Fibroblast of upper back skin (primary cell): ENCODE measurements at places on chromosomes 16 and 17.

DNA sequence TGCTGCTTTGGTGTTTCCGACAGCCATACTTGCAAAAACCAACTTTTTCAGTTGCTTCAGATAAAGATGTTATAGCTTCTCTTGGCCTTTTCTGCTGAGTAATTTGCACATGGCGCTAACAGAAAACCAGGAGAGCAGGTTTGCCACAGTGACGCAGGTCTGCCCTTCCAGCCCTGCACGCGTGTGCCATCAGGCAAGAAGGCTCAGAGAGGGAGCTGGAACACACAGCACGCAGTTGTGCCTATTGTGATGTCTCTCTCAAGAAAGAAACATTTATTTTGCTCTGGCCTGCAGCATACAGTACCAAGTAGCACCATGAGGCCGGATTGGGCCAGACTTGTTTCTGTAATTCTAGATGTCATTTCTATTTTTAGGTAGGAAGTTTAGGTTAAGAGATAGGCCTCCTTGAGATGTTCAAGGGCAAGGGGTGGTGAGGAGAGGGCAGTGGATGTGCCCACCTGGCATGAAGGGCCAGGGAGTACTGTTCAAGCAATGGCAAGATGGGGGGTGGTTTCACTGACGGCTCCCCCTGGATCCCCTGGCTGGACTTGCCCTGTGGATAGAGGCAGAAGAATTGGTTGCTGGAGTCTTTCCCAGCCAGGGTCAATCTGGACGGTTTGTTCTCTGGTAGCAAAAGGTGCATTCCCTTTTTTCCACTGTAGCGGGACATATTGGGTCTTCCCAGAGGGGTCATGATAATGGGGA is 1.9 kb downstream of the CBX2 start:
- no peak for DNase-seq

GRCh38 chr17:18070861-18071340 is 16.8 kb upstream of the DRG2 start:
- DNase-seq, result peak; percentile 50

- DNase-seq, result peak; percentile 40
These were observed 5.8 kb downstream of the CACNA1H start for GRCh38 chr16:1158456-1159324.

DNA sequence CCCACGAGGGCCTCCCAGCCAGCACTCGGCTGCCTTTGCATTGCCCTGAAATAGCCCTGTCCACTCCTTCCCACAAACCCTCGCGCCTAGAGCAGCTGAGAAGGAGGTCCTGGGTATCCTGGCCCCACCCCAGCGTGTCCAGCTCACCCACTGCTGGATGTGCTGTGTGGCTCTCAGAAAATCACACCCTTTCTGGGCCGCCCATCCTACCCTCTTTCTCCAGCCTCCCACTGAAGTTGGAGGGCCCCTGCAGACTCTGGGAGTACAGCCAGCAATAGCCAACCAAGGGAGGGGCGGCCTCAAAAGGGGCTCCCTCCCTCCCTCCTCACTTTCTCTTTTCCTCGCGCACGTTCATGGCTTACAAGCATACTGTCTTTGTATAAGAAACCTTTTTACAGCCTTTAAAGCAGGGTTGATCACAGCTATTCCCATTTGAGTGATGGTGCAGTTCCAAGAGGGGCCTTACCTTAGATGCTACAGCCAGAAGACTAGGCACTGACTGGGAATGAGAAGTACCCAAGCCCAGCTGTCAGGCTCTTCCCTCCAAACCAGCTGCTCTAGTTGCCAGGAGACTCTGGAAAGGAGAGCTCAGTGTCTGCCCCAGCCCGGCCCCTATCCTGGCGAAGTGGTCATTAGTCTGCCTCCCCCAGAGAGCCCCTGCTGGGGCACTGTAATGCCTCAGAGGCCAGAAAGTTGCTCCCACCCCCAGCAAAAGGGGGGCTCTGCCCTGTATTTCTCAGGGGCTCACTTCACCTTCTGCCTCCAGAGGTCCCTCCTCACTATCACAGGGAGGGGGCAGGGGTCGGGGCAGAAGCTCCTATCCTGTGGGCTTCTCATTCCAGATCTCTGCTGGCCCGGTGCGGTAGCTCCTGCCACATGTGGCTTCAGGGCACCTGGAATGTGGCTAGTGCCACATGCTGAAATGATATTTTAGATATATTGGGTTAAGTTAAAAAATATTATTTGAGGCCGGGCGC is 38.1 kb downstream of the DCAKD start:
- no peak for DNase-seq

- no peak for DNase-seq
These were observed 127.9 kb upstream of the CDH11 start for GRCh38 chr16:65249768-65250167.

- no peak for DNase-seq
These were observed 759 bp downstream of the ASPHD1 start for GRCh38 chr16:29900888-29901606.

- no peak for DNase-seq
These were observed 1.9 kb downstream of the PRKCB start for GRCh38 chr16:23837553-23838308.

DNA sequence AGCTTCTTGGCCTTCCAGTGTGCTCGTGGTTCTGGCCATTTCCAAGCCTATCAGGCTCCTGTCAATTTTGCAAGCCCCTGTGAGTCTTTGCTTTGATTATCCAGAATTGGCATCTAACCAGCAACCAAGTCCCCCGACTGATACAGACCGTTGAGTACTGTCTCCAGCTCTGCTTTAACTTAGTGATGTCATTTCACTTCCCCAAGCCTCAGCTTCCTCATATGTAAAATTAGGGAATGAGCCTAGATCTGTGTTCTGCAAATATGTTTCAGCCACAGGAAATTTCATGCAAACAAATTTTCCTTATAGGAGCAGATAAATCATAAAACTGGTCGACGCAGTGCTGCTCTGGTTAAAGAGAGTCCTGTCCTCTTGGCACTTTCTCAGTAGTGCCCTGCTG is 60.1 kb upstream of the WSB1 start:
- no peak for DNase-seq

GRCh38 chr16:65386672-65387071 is 264.8 kb upstream of the CDH11 start:
- no peak for DNase-seq

GRCh38 chr17:46950997-46951621 is 27.9 kb downstream of the RPRML start:
- no peak for DNase-seq

DNA sequence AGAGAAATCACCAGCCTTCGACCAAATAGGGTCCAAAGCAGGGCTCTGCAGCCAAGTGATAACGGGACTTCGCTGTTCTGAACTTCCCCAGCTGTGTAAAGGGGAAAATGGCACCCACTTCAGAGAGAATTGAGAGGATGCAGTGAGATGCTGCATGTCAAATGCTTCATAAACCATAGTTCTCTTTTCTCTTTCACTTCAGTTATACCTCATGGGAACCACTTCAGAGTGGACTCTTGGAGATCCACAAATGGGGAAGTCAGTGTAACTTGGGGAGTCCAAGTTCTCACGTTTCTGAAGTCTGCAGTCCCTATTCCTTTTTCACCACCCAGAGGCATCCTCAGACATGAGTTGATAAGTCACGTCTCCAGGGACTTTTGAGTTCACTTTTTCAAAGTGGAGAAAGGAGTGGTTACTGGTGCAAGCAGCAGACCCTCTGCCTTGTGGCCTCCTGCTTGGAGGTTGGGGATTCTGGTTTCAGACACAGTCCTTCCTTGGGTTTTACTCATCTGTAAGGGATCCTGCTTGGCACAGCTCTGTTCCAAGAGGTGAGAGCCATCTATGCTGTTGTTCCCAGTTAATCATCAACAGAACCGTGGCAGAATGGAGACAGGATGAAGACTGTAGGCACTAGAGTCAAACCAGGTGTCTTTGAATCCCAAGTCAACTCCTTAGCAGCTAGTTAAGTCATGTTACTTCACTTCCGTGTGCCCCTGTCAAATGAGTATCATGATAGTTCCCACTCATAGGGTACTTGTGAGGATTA is 123.4 kb upstream of the NOL11 start:
- no peak for DNase-seq

- no peak for DNase-seq
These were observed 1.0 kb downstream of the UTP4 start for GRCh38 chr16:69133373-69133954.

- no peak for DNase-seq
These were observed 19.0 kb downstream of the CBFA2T3 start for GRCh38 chr16:88957887-88958577.

- no peak for DNase-seq
These were observed 176.4 kb upstream of the MYOCD start for GRCh38 chr17:12489325-12489724.

DNA sequence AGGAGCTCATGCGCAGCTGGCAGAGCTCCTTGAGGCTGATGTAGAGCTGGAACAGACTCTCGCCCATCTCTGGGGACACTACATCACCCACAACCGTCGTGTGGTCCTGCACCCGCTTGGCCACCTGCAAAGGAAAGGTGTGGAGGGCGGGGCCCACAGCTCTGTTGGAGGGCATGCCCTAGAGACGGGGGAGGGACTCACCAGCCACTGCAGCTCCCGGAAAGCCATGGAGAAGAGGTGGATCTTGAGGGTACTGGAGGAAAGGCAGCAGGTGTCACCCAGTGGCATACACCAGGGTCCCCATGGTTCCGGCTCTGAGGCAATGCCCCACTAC is 8.6 kb downstream of the UNC13D start:
- DNase-seq, result no peak

GRCh38 chr17:51419476-51419875 is 159.1 kb downstream of the UTP18 start:
- no peak for DNase-seq

DNA sequence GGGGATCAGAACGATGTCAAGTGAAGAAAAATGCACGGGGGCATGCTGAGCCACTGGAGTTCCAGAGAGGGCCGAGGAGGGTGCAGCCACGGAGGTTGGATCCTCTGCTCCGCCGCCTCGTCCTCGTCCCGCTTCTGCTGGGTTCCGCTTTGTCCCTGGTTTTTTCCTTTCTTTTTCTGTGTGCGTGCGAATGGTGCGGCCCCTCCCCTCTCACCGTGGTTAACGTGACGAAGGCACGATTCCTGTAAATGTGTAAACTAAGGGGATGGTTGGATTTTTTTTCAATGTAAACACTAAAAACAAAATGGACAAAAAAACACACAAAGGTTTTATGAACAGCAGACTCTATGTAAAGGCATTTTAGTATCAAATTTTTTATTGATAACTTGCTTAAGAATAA is 46.7 kb downstream of the ACTG1 start:
- no peak for DNase-seq

GRCh38 chr17:53719229-53719628 is 103.5 kb upstream of the KIF2B start:
- DNase-seq, result peak; percentile 55

DNA sequence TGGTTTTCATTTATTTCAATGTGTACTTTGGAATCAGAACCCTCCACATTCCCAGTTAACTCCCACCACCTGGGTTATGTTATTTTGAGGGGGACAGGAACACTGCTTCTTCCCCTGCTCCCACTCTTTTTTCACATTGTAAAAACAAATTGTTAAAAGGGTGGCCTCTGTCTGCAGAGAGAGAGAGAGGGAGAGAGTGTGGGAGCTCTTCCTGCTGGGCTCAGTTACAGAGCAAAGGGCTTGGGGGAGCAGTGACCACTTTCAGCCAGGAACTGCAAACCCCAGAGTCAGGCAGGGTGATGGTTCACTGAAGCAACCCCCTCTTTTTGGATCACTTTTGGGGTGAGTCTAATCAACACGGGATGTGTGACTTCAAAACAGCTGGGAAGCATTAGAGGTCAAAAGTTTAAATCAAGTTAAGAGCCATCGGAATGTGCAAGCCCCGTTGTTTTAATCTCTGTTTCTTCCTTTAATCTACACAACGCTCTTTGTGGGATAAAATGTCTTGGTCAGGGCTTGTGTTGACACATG is 577.0 kb upstream of the CDH11 start:
- DNase-seq, result peak; percentile 68

DNA sequence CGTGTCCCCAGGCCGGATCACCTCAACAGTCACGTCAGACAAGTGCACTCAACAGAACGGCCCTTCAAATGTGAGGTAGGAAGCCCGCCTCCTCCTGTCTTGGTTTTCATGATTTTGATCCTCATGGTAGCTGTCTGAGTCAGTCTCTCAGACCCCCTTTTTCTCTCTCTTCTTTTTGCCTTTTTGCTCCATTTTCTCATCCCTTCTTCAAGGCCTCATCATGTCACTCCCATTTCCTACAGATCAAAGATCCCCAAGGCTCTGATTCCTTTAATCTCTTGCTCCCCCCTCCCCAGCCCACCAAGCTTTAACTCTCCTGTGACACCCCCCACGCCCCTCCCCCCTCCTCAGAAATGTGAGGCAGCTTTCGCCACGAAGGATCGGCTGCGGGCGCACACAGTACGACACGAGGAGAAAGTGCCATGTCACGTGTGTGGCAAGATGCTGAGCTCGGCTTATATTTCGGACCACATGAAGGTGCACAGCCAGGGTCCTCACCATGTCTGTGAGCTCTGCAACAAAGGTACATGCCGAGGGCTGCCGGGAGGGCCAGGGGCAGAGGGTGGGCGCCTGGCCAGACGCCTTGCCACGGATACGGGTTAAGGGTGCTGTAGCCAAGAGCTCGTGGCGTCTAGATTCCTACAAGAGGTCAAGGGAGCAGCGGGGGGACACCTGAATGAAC is 2.0 kb downstream of the MAZ start:
- no peak for DNase-seq

- no peak for DNase-seq
These were observed 65.6 kb downstream of the XYLT1 start for GRCh38 chr16:17404941-17405689.

- DNase-seq, result no peak
These were observed 434 bp downstream of the CEMP1 start for GRCh38 chr16:2530629-2531318.

DNA sequence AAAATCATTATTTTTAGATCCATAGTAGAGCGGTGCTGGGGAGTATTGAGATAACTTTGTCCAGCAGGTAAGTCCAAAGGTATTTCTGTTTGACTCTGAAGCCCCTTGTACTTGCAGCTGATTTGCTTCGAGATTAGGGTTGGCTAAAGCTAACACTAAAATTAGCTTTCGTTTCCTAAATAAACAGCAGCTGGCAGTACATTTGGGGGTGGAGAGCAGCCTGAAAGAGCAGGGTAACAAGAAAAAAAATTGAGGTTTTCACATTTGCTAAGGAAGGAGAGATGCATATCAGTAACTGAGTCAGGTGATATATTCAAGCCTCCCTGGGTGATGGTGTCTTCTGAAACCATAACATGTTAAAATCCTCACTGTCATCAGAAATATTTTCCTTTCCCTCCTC is 37.4 kb upstream of the TMC5 start:
- no peak for DNase-seq

GRCh38 chr17:81013642-81014041 is 21.3 kb upstream of the BAIAP2 start:
- DNase-seq, result no peak
